ENCODE measurements at places on chromosomes 13 and 19.
A peak's percentile ranks its signal among the peaks of the same experiment; 100 is the strongest.

- no peak for DNase-seq
Observed at GRCh38 chr19:9953802-9954542, 17.7 kb upstream of the OLFM2 start.

DNA sequence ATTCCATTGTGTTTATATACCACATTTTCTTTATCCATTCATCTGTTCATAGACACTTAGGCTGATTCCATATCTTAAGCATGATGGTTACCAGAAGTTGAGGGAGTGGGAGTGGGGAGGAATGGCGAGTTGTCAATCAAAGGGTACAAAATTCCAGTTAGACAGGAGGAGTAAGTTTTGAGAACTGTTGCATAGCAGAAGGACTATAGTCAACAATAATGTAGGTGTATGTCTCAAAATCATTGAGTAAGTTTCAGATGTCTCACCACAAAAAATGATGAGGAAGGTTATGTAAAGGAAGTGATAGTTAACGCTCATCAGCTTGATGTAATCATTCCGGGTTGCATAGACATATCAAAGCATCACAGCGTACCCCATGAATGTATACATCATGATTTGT is 4.6 kb upstream of the UBL3 start:
- no peak for DNase-seq

GRCh38 chr13:97124915-97125809 is 97.0 kb upstream of the MBNL2 start:
- DNase-seq = no peak

DNA sequence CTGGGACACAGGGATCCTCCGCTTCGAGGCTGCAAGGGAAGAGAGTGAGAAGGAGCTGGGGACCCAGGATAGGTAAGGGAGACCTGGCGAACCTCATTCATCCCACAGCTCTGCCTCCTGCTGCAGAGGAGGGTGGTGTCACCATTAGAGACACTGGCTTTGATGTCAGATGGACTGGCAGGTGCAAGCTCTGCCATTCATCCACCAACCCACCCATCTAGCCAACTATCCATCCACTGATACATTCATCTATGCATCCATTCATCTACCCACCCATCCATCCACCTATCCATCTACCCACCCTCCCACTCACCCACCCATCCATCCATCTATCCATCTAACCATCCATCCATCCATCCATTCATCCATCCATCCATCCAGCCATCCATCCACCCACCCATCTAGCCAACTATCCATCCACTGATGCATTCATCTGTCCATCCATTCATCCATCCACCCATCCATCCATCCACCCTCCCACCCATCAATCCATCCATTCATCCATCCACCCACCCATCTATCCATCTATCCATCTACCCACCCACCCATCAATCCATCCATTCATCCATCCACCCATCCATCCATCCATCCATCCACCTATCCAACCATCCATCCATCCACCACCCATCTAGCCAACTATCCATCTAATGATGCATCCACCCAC is 5.7 kb downstream of the C19orf33 start:
- DNase-seq = no peak

- DNase-seq = no peak
Observed at GRCh38 chr13:49749848-49750247, 42.6 kb downstream of the KPNA3 start.

DNA sequence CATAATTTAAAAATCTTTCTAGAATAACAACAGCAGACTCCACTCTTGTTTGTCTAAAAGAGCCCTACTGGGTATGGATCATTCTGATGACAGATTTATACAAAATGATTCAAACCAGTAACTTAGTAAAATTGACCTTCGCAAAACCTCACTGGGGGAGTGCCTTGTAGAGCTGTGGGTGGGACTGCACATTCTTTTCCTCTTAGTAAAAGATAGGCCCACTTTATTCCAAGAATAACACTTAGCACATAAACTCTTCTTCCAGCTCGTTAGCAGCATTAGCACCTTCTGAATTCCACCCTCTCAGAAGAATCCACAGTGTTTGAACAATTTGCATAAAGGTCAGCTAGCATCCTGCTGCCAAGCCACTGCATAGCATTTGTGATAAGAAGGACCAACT is 106.8 kb downstream of the STOML3 start:
- DNase-seq = no peak

DNA sequence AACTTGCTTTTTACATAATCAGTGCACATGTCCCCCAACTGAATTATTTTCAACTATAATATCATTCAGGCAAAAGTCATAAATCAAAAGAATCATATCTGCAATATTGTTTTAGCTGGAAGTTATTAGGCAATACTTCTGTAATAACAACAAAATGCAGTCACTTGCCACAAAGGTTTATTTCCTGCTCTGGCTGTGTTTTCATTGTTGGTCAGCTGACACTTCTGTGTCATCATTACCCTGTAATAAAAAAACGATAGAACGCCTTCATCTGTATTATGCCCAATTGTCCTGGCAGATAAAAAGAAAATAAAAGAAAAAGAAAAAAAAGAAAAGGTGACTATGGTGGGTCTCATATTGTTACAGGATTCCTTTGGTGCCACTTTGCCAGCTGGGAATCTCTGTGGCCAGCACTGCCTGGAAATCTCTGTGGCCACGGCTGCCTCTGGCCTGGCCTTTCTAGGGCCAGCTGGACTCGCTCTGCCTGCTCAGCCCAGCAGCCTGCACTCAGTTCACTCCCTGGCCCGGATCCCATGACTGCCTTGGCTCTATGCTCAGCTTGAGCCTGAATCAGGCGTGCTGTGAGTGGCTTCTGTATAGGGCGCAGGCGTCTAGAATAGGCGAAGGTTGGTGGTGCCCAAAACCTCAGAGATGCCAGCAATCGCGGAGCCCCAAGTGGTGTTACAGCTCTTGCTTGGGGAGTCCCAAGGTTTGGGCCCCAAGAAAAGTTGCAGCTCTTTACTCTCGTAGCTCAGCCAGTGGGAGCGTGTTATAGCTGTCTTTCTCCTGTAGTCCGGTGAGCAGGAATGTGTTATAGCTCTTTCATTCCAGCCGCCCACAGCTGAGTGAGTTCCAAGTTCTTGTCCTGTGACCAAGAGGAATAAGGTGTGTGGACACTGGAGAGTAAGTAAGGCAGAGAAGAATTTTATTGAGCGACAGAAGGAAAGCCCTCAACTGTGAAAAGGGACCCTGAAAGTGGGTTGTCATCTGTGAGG is 1227.1 kb downstream of the SLITRK1 start:
- peak; percentile 4 for DNase-seq

DNA sequence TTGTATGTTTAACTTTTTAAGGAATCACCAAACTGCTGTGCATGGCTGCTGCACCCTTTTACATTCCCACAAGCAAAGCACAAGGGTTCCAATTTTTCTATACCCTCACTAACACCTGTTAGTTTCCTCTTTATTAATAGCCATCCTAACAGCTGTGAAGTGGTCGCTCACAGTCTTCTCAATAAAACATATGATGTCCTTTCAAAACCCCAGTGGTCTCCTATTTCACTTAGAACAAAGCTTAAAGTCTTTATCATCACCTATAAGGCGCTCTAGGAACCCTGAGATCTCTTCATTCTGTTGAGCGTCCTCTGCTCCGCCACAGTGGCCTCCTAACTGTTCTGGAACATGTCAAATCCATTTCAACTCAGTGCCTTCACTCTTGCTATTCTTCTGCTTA is 400.5 kb downstream of the KLF12 start:
- DNase-seq = no peak

DNA sequence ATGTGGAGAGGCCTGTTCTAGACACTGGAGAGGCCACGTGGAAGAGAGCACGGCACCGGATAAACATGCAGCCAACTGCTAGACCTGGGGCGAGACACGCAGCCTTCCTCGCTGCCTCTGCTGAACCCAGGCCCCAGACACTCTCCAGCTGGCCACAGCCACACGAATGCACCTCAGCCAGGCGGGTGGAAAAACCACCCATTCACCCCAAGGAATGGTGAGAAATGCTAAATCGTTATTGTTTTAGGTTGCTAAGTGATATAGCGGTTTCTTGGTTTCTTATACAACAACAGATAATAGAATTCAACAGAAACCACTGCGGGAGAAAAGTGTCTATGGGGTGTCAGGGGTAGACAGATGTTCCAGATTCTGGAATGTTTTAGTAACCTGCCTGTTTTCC is 52.5 kb downstream of the STK24 start:
- no peak for DNase-seq

- no peak for DNase-seq
Observed at GRCh38 chr13:67645874-67646467, 415.8 kb upstream of the PCDH9 start.

- no peak for DNase-seq
Observed at GRCh38 chr19:1483979-1484428, 5.0 kb upstream of the C19orf25 start.

GRCh38 chr19:50371914-50372475 is 4.3 kb upstream of the NR1H2 start:
- DNase-seq = no peak

GRCh38 chr19:48271531-48272151 is 1.8 kb downstream of the ZNF114 start:
- peak; percentile 70 for DNase-seq

GRCh38 chr19:36771261-36772231 is 1.1 kb downstream of the ZNF850 start:
- peak; percentile 67 for DNase-seq

- DNase-seq = no peak
Observed at GRCh38 chr19:17863520-17864182, 3.9 kb downstream of the RPL18A start.

DNA sequence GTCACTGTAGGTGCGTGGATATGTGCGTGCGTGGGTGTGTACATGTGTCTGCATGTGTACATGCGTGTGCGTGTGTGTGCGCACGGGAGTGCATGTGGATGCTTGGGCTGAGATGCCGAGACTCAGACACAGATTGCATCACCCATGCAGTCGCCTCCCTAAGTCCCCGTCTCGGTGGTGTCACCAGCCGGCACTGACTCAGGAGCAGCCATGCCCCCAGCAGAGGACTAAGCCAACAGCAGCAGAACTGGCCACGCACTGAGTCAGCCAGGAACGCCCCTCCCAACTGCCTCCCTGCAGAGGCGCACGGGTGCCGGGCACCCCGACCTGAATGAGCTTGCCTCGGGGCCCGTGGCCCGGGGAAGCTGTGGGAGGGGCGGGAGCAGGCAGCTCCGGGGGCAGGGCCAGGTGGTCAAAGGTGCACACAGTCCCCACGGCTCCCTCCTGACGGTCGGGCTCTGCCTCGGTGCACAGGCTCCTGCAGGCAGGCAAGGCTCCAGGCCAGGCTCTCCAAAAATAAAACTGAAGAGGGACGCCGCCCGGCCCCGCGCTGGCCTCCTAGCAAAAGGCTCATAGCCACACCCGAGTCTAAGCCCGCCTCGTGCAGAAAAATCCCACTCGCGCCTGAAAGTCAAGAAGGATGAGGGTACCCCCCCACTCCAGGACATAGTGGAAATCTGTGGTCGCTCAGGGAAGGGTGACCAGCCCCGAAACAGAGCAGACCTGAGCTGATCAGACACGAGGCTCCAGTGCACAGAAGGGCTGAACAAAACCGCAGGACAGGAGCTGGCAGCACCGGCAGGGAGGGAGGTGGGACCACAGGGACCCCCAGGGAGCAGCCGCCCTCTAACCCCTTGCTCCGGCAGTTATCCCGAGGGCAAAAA is 49.2 kb downstream of the GADD45B start:
- DNase-seq = no peak

DNA sequence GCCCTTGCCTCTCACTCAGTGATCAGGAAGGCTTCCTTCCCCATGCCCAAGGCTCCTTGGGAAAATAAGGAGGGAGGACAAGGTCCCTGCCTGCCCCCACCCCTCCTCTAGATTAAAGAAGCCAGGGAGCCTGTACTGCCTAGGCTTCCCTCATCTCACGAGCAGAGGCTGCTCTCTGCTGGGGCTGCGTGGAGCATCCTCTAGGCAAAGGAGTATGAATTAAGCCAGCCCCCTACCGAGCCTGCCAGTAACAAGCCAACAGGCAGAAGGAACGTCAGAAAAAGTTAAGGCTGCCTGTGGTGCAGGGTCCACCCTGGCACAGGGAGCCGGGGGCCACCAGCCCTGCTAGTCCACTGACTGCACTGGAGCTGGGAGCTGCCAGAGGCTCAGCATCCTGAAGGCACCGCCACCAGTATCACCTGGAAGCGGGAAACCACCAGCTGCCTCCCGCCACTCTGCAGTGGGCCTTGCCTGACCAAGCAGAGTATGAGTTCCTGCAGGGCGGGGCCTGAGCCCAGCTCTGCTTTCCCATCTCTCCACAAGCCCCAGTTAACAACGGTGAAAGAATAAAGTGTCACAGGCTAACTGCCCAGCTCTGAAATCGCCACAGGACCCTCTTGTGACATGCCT is 6.8 kb downstream of the NAPA start:
- no peak for DNase-seq

DNA sequence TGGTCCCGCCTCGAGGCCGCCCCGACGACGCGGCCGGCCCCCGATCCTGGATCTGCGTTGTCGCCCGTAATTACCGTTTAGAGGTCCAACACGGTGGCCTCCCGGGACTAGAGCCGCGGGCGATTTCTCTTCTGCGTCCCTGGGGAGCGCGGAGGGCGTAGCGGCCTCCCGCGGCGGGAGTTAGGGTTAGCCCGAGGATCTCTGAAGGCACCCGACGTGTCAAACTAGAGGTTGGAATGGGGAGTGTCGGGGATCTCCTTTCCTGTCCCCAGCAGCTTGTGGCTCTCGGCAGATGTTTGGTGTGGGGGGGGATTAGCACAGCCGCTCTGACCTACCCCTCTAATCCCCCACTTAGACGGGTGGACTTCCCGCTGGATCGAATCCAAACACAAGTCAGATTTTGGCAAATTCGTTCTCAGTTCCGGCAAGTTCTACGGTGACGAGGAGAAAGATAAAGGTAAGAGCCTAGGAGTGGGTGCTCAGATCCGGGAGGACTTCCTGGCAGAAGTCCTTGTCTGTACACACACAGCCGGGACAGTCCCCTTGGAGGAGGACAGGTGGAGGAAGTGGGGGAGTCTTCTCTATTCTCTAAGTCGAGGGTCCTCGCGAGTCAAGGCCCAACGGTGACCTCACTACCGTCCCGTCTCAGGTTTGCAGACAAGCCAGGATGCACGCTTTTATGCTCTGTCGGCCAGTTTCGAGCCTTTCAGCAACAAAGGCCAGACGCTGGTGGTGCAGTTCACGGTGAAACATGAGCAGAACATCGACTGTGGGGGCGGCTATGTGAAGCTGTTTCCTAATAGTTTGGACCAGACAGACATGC is 581 bp downstream of the CALR start:
- no peak for DNase-seq

GRCh38 chr13:39599842-39600241 is 3.2 kb downstream of the LHFPL6 start:
- peak; percentile 63 for DNase-seq

GRCh38 chr19:41904118-41904870 is 21.3 kb downstream of the ARHGEF1 start:
- no peak for DNase-seq

DNA sequence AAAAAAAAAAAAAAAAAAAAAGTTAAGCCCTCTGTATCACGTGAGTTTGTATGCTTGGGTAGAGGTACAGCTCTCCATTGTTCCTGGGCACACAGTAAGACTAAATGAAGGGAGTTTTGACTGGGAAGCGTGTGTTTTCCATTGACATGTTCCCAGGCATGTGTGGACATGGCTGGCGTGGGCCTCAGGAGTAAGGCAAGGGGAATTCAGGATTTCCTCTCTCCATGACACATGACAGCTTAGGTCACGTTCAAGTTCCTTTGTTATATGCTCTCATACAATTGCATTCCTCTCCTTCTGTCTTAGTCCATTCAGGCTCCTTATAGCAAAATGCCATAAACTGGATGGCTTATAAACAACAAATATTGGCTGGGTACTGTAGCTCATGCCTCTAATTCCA is 17.1 kb upstream of the MAP3K10 start:
- no peak for DNase-seq
